ENCODE measurements at places on chromosomes 5 and 9. TPM values are rescaled to one million over a fixed set of nuclear protein-coding genes. Genes with fewer than 3 reads are reported as not detected.

DNA sequence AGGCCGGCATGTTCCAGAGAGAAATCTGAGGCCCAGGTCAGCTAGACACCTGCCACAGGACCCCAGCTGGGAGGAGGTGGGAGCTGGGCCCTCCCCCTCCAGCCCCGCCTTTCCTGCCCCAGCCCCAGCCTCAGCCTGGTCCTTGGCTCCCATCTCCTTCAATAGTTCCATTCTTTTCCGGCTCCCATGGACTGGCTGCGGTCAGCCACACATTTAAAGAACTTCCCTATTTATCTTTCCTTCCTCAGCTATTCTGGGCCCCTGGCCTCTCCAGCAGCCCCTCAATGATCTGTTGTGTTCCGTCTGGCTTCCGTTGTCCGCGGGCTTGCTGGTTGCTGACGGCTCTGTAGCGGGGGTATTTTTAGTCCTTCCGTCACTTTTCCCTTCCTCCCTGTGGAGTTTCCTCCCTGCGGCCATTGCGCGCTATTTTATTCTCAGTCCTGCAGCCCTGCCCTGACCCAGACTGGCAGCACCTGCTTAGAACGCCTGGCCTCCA lies 73.8 kb downstream of the AMBP start:
- DNase-seq: peak; percentile 3

Gene SLC25A2
- 1.3 TPM for total RNA-seq

Gene ATG12
- total RNA-seq: 46.5 TPM

- DNase-seq: peak; percentile 65
Observed at GRCh38 chr5:116947691-116948528, 373.3 kb upstream of the SEMA6A start.

GRCh38 chr9:14418301-14418940 lies 104.5 kb upstream of the NFIB start:
- no peak for DNase-seq

Gene SPINK7
- not detected for total RNA-seq

Measured in activated naive CD8-positive, alpha-beta T cell treated with anti-CD3 and anti-CD28 coated beads, Interleukin-2, amount 10 ng/mL, durations not matched to agents 7 days and 5 days (primary cell).